ENCODE measurements at places on chromosomes 6 and 20.
A peak's percentile ranks its signal among the peaks of the same experiment; 100 is the strongest.

DNA sequence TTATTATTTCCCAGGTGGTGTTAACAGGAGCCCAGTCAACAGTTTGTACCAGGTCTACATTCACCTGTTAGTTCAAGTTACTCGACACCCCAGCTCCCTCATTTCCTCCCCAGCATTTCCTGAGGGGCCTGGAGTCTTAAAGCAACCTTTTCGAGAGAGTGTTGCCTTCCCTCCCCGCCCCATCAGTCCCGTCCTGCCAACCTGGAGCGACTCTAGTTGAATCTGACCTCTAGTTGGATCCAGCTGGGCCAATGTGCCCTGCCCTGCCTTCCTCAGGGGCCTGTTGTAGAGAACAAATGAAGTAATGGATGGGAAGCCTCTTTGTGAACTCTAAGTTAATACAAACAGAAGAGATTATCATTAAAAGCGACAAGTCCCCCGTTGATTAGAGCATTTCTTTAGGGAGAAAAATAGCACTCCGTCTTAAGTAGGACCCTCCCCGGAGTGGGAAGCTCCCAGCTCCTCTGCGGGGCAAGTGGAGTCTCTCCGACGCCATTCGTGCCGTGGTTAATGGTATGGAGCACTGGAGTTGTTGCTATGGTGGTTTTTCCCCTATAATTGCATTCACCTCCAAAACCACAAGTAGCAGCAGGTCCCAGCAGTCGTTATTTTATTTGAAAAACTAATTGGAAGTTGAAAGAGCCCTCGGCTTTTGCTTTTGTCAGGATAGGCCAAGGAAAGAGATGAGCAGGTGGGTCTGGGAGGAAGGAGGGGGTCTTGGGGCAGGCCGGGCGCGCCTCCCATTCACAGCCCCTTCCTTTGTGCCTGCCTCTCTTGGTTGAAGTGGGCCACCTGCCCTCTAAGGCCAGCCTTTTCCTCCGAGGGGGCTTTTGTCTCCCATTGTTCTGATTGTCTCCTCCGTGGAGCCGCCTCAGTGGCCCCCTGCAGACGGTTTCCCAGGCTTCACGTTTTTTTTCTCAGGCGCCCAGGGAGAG lies 16.1 kb downstream of the GHRH start:
- DNase-seq, result no peak

- no peak for DNase-seq
Measured at GRCh38 chr20:16552015-16552414, 21.2 kb downstream of the KIF16B start.

DNA sequence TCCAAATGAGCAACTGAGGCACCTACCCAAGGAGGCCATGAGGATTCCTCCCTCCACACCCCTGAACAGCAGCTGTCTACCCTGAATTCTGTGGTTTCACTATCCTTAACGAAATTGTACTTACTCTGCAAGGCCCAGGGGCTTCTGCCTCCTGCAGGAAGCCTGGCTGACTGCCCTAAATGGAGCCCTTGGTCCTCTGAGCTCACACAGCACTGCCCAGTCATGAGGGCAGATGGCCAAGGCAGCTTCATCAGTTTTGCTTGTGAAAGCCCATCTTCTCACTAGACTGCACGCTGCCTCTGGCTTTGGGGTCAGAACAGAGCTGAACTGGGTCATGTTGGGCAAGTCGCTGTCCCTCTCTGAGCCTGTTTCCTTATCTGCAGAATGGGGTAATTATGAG lies 26.4 kb upstream of the SIRPA start:
- no peak for DNase-seq

- DNase-seq, result no peak
Measured at GRCh38 chr6:33431880-33432541, 12.1 kb downstream of the SYNGAP1 start.

DNA sequence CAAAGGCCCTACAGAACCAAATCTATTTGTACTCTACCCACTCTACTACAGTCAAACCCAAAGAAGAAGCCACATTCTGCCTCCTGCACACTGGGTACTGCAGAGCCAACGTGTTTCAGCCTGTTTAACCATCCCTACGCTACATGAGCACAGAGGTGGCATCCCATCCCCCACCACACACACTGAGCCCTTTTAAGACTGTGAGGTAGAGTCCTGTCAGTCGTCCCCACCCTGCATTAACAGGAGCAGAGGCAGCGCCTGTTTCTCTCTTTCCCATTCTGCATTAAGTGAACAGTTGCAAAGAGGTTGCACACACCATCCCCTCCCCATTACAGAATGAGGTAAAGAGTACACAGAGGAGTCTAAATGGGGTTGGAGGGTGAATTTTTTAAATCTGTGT lies 5.2 kb upstream of the RSPH4A start:
- DNase-seq, result no peak

DNA sequence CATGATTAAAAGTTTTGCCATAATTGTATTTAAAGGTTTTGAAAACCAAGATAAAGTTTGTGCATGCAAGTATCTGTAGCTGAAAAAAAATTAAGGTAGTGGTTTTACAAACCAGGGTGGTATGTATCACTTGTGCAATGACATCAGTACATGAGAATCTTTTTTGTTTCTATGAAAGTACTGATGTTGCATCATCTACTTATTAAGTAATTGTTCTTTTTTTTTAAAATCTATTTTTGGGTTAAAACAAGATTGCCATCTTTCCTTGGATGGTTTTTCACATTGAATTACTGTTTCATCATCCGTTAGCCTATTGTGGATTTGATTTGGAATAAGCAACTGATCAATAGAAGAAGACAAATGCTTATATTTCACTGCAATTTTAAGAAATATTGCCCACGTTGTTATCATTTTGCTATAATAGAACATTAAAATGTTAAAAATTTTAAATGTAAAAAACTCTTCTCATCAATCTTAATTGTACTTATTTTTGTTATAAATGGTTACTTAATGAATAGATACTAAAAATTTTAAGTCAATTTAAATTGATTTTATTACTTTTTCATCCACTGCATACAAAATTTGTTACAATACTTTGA lies 39.8 kb upstream of the TAGAP start:
- no peak for DNase-seq

- no peak for DNase-seq
Measured at GRCh38 chr20:21569586-21569985, 55.7 kb upstream of the NKX2-2 start.

DNA sequence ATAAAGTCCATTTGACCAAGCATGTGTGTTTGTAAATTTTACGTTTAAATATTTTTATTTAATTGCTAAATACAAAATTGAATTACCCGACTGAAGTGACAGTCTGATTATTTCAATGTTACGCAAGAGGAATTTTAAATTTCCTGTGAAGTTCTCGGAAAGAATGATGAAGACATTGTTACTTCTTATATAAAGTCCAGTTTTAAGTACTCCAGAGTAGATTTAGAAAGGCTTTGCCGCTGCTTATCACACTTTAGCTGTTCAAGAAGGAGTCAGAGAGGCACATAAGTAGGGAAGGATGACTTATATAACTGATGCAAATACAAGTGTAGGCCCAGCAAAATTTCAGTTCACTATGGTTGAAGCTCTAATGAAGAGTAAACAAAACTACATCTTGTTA lies 265.1 kb upstream of the CITED2 start:
- no peak for DNase-seq

GRCh38 chr6:1789092-1789491 lies 179.4 kb downstream of the FOXC1 start:
- DNase-seq, result no peak

- DNase-seq, result no peak
Measured at GRCh38 chr6:149559389-149559788, 6.8 kb upstream of the GINM1 start.

DNA sequence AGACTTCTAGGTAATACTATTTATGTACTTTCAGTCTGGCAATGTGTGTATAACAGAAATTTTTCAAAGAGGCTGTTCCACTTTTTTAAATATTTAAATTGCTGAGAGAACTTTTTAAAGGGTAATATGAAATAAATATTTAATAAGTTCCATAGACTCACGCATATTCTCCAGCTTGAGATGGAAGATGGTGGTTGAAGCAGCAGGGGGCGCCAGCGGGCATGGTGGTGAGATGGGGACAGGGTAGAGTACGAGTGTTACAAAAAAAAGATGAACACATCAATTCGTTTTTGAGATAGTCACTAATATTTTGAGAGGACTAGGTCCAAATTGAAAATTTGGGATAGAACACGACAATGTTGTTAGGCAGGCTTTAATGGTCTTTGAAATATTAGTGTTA lies 68.4 kb downstream of the RSPO3 start:
- peak; percentile 80 for DNase-seq

GRCh38 chr6:96899451-96899998 lies 1.8 kb upstream of the NDUFAF4 start:
- DNase-seq, result no peak

DNA sequence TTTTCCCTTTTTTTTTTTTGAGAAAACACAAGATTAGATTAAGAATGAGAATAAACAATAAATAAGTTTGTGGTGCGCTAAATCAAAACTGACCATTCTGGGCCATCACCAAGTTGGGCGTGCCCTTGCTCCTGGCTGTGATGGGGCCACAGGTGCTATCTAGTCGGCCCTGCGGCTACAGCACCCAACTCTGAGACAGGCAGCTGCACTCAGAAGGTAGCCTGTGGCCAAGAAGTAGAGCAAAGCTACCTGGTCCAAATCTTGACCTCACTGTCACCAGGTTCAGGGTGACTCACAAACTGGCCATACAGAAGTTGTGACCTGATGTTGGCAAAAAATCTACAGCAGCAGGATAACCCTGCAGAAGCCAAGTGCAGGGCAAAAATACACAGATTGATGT lies 3.4 kb downstream of the TXNDC5 start:
- DNase-seq, result no peak

GRCh38 chr6:9862603-9863167 lies 552.2 kb downstream of the TFAP2A start:
- DNase-seq, result no peak

DNA sequence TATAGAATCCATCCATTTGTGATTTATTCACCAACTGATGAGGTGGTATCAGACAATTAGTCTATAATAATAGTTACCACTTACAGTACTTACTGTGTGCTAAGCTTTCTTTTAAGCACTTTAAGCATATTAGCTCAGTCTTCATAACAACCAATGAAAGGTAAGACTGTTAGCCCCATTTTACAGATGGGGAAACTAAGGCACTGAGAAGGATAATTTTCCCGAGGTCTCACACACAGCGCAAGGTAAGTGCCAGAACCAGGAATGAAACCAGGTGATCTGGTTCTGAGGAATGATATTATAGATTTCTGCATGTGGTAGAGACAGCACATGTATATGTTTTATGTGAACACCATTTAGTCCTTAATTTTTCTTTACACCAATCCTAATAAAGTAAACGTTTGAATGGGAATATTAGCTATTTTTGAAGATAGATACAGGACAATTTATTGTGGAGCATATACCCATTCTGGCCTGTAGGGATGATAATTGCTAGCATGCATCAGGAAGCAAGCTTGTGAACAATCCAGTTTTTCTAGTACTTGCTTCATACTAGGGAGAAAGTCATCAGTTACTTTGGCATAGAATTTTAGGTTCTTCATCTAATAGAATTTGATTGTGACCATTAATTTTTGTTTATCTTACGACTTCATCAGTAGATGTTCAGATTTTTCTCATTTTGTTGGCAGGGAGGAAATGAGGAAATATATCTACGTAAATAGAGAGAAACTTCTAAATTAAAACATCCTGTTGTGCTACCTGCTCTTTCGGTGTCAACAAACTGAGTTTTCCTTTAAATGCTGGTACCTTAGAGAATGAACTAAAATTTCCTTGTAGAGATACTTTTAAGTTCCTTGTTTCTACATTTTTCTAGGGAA lies 3.0 kb downstream of the YWHAB start:
- no peak for DNase-seq

- peak; percentile 64 for DNase-seq
Measured at GRCh38 chr6:151239603-151240035, at the start of gene AKAP12. TSS of gene AKAP12 (plus strand) at chr6:151239967. CDS start at chr6:151240563, 596 bp downstream.

- no peak for DNase-seq
Measured at GRCh38 chr6:117706504-117706903, 31.2 kb downstream of the NUS1 start.

- DNase-seq, result peak; percentile 78
Measured at GRCh38 chr20:47576516-47577033, 74.9 kb downstream of the NCOA3 start.

- DNase-seq, result no peak
Measured at GRCh38 chr20:55678126-55678525, 327.2 kb downstream of the CBLN4 start.

DNA sequence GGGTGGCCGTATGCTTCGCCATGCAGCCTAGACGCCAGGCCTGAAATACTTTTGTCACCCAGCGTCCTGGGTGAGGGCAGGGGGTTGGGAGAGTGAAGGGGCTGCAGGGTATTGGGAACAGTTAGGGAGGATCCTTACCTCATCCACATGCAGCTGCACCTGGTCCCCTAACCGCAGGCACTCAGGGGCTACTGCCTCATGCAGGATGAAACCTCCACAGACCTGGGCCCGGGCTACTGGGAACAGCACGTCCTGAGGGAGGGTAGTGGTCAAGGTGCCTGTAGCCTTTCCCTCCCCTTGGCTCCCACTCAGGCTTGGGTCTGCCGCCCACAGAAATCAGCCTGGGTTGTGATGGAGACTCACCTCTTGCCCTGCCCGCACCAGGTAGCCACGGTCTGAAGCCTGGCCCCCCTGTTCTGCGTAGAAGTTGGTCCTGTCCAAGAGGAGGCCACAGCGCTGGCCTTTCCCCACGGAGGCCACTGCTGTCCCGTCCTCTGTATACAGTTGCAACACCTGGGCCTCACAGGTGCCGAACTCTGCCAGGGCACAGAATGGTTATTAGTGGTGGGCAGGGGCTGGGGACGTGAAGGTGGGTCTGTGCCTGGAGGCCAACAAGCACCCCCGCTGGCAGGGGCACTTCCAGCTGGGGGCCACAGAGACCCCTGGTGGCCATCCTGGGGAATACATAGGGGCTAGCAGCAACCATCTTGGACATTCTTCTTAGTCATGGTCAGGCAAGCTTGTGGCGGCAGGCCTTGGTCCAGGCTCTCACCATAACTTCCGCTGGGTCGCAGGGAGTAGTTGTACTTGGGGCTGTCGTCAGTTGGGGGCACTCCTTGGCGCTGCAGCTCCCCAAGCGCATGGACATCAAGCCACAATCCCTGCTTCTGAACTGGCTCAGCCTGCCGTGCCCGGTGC lies 8.6 kb downstream of the AARS2 start:
- DNase-seq, result no peak

DNA sequence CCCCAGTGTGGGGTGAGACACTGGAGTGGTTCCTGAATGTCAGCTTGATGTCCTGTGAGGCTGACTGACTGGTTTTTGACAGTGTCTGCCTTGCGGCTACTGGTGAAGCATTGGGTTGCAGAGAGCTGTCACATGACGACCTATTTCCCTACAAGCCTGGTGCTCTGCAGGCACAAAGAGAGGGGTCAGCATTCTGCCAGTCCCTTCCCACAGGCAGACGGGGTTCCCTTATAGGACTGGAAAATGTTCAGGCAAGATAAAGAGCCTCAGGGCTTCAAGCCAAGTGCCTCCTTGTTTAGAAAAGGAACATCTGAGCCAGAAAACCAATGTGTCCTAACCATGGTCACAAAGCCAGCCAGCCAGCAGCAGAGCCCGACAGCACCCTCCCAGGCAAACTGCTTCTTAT lies 11.0 kb downstream of the LY86 start:
- DNase-seq, result no peak

- no peak for DNase-seq
Measured at GRCh38 chr6:36576578-36576977, 17.6 kb upstream of the SRSF3 start.

Data from right atrium auricular region (tissue), 2 donors.